IgD-negative memory B cell (primary cell): ENCODE measurements at places on chromosomes 1 and 21. TPM values are rescaled to one million over a fixed set of nuclear protein-coding genes. Genes with fewer than 3 reads are reported as not detected.

The C1QB gene
- polyA plus RNA-seq: not detected

The KAZN gene
- not detected for polyA plus RNA-seq

The TTC22 gene
- polyA plus RNA-seq: 3.6 TPM

The LRRN2 gene
- polyA plus RNA-seq: not detected

The OVAAL gene
- not detected for polyA plus RNA-seq

The KHDRBS1 gene
- 123 TPM for polyA plus RNA-seq

The ACKR1 gene
- polyA plus RNA-seq: not detected

The MYCL gene
- 0.16 TPM for polyA plus RNA-seq

The SYTL1 gene
- 130 TPM for polyA plus RNA-seq

The KIFAP3 gene
- polyA plus RNA-seq: 5.5 TPM

The PADI3 gene
- polyA plus RNA-seq: not detected

The HTR6 gene
- polyA plus RNA-seq: not detected

The OR14K1 gene
- polyA plus RNA-seq: not detected

The PDC gene
- polyA plus RNA-seq: not detected

The TMEM201 gene
- polyA plus RNA-seq: 4.2 TPM

The CASQ2 gene
- not detected for polyA plus RNA-seq

The DNASE2B gene
- polyA plus RNA-seq: not detected
